Stimulated activated CD4-positive, alpha-beta T cell treated with anti-CD3 and anti-CD28 coated beads, Interleukin-15, amount 100 ng/mL, for 1 hour (primary cell): ENCODE measurements at places on chromosomes 12 and 14.
A peak's percentile ranks its signal among the peaks of the same experiment; 100 is the strongest.

DNA sequence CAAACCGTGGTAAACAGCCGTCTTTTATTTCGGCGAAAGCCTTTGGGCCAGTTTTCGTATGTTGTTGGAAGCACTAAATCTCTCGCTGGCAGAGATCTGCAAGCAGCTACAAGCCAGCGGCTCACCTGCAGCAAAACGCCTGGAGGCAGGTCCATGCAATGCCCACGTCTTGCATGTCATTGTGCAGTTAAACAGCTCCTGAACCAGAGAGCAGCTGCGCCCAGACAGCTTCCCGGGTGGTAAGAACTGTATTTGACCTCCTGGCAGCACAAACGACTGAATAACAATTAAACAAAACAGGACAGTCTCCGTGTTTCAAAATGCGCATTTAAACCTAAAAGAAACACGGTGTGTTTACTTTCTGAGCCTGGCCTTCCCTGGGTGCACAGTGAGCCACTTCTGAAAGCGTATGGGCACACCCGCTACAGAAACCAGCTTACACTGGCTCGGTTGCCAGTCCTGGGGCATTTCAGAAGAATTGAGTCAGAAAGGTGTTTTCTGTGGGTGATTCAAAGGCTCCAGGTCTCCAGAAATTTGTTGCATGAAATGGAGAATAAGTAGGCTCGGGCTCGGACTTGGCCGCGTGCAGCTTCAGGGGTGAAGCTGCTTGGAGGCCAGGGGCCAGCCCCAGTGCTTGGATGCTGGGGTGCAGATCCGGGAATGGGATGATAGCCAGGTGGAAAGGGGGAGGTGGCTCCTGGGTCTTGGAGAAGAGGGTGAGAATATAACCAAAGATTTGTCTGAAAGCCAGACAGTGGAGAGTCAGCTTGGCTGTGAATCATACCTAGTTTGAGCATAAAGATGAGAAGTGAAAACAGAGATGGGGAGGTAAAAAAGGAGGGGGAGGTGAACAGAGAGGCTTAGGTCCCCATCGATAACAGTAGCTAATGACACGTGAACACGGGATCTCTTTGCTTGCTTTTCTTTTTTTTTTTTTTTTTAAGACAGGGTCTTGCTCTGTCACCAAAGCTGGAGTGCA is 24.9 kb upstream of the FZD10 start:
- DNase-seq: no peak

DNA sequence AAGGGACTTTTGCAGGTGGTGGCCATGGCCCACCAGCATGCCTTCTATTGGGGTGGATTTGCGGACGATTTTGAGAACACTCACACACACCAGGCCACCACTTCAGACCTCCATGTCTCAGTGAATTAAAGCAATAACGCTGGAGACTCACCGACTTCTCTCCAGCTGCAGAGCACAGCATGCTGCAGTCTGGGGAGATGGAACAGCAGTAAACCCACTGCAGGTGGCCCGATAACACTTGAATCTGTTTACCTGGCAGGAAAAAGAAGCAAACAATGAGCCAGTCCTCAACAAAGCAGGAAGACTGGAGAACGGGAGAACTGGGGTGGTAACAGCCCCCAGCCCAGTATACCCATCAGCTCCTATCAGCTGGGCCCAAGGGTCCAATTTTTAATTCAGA is 21.6 kb downstream of the RFC5 start:
- DNase-seq: no peak

DNA sequence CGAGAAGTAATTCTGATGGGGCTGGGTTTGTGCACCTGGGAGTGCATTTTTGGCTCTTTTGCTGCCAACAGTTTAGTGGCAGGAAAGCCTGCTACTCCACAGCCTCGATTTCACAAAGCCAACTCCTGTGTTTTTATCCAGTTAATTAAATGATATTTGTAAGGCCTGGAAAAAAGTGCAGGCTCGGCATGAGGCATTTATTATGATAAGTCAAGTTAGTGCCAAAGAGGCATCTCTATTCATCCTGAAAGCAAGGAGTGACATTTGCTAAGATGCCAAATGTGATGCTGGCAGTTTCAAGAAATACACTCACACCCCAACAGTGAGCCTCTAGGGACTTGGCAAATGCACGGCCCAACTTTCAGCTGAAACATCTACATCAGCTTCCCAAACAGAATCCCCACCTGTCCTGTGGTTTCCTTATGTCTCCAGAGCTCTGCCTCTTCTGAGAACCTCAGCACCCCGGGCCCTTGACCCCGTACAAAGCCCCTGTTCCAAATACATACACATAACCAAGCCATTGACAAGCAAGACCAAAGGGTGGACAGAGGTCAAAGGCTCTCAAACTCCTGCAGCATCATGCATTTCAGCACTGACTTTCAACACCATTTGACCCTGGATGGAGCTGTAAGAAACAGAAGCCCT is 955.1 kb upstream of the TMEM132C start:
- no peak for DNase-seq

DNA sequence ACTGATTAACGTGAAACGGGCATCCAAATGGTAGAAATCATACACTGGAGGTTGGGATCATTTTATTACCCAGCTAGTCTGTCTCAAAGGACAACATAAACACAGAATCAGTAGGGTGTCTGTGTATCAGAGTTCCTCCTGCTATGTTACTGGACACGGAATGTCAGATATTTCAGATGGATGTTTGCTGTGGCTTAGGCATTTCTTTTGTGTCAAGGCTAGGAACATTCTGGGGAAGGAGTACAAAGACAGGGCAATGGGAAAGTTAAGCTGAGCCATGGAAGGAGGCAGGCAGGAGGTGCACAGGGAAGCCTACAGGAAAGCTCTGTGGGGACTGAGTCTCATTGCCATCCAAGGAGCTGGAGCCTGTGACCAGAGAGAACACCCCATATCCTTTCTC is 254.6 kb downstream of the C12orf75 start:
- DNase-seq: no peak

GRCh38 chr14:31897581-31898186 is 179.4 kb upstream of the ARHGAP5 start:
- DNase-seq: no peak

- no peak for DNase-seq
Measured at GRCh38 chr14:31228533-31228932, 20.9 kb upstream of the HECTD1 start.

DNA sequence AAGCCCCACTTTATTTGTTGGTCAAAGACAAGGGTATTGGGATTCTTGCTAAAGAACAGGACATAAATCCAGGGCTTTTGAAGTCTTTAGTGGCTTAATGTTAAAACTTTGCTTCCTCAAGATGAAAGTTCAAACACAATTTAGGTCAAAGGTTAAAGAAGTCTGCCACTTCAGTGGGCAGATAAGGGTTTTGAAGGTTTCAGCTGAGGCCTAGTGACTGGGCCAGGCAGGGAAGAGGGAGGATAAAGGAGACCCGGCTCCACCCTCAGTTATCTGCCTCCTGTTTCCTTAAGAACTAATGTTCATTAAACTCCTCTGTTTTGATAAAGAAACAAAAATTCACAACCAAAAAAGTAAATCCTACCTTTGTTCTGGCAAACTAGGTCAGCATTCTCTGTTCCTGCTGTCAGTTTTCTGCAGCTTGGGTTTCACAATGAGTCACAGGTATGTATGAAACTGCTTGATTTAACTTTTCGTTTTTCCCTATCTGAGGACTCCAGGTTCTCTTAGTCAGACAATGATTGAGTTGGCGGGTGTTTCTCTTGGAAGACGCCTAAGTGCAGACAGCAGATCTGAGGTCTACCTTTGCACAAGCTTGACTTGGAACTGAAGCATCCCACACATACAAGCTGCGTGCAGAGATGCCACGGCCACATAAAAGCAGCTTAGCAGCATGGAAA is 208.3 kb downstream of the EXOC5 start:
- DNase-seq: no peak

GRCh38 chr12:87848248-87848868 is 180.8 kb downstream of the C12orf50 start:
- DNase-seq: no peak

- no peak for DNase-seq
Measured at GRCh38 chr14:69328317-69328716, 68.4 kb downstream of the GALNT16 start.

- DNase-seq: no peak
Measured at GRCh38 chr12:95218150-95219133, 835 bp downstream of the VEZT start.

GRCh38 chr14:31419179-31419966 is 977 bp downstream of the HEATR5A start:
- DNase-seq: no peak

GRCh38 chr12:124940393-124941169 is 26.1 kb upstream of the UBC start:
- peak; percentile 56 for DNase-seq

- no peak for DNase-seq
Measured at GRCh38 chr14:104752423-104752734, 568 bp upstream of the SIVA1 start.

DNA sequence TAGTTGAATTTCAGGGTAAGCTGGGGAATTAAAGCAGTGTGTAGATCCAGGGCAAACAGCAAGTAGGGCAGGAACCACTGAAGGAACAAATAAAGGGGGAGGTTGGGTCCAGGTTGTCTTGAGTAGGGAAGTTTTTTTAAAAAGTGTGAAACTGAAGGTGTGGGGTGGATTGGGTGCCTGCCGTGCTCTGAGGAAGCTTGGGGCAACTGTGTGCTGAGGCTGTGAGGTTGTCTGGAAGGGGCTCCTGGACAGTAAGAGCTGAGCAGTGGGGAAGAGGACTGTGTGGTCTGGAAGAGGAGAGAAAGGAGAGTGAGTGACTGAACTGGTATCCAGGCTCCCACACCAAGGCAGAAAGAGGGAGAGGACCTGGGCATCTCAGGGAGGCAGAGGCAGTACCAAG is 10.9 kb upstream of the GPR162 start:
- no peak for DNase-seq

DNA sequence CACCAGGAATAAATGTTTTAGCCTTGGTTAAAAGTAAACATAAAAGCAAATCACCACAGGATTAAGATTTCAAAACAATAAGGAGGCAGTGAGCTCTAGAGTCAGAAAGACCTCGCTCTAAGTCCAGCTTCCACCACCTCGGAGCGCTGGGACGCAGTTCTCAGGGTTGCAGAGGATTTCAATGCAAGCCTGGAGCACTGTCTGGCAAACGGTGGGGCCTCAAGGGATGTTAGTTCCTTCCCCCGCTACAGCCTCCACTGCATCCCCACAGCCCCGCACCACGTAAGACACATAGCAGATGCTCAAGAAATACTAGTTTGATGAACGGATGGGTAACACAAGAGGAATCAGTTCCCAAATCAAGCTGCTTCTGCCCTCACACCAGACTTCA is 39.3 kb upstream of the TMCC3 start:
- DNase-seq: no peak

- no peak for DNase-seq
Measured at GRCh38 chr12:92558806-92559205, 144.0 kb upstream of the PLEKHG7 start.

- no peak for DNase-seq
Measured at GRCh38 chr14:76644855-76645518, 116.3 kb upstream of the VASH1 start.

DNA sequence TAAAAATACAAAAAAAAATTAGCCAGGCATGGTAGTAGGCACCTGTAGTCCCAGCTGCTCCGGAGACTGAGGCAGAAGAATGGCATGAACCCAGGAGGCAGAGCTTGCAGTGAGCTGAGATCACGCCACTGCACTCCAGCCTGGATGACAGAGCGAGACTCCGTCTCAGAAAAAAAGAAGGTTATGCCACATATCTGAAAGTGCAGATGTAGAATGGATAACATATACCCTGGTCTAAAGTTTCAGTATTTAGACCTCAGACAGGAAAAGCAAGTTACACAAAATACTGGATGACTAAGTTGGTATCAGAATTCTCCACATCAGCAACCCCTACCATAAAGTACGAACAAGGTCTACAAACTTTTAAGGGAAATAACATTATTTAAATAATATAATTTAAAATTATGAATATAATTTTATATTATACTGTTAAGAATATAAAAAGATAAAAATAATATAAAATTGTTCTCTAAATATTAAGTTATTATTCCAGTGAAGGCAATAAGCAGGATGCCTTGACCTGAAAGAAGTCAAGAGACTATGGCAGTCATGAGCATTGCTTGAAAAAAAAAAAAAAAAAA is 169.9 kb downstream of the CRADD start:
- no peak for DNase-seq

DNA sequence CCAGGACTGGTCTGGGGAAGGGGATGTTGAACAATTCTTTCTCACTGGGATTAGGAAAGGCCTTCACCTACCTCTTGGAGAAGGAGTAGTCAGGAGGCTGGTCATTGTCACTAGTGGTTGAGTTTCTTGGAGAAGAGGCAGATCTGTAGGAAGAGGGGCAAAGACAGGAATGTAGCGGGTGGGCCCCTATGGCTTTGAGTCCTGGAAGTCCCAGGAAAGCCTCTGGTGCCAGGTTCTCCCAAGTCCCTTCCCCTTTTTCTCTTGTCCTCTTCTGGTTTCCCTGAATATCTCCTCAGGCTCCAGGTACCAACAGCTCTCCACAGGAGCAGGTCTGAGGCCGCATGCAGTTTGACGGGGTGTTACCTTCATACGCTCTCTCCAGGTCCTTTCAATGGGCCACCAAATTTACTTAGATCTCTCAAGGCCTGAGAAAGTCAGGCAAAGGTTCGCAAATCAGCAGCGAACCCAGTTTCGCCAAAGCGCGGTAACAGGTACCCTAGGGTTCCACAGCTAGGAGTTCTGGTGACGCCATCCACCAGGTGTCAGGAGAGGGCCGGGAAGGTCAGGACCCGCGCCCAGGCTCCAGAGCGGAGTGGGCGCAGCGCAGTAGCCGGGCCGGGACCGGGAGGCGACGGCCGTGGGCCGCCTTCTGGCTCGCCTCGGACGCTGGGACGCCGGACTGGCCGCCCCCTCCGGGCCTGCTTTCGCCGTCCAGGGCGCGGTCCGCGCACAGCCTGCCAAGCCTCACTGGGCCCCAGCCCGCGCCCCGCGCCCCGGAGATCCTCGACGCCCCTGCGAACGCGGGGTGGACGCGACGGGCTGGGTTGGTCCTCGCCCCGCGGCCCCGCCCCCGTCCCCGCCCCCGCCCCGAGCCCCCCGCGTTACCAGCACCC is 795 bp downstream of the SMAGP start:
- DNase-seq: peak; percentile 21

- DNase-seq: no peak
Measured at GRCh38 chr12:116143909-116144308, 133.6 kb downstream of the MED13L start.

GRCh38 chr14:72550513-72550912 is 343.4 kb downstream of the DPF3 start:
- no peak for DNase-seq

DNA sequence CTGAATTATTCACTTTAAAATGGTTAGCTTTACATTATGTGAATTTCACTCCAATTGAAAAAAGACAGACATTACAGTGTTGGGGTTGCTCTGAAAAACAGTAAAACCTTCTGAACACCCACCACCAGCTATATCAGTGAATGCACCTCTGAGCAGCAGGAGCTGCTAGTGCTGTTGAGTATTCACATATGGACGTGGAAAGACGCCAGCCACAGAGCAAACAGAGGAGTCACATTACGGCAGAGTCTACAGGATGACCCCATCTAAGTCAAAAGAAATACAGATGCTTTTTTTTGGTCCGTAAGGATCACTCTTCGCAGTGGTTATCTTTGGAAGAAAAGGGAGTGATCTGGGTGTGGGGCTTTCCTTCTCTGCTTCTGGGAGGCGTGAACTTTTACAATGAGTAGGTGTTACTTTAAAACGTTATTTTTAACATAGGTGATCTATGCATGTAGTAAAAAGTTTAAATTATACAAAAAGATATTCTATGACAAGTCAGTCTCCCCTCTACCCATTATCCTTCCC is 4.5 kb downstream of the HVCN1 start:
- DNase-seq: no peak

- no peak for DNase-seq
Measured at GRCh38 chr12:15831315-15831978, 42.3 kb upstream of the EPS8 start.

GRCh38 chr12:52942066-52942900 is 6.6 kb upstream of the KRT18 start:
- DNase-seq: no peak

GRCh38 chr14:93720981-93721483 is 67.3 kb downstream of the PRIMA1 start:
- DNase-seq: no peak
